Spinal cord (tissue), 10 donors: ENCODE measurements at places on chromosomes 13 and 19. TPM values are rescaled to one million over a fixed set of nuclear protein-coding genes. Genes with fewer than 3 reads are reported as not detected.

DNA sequence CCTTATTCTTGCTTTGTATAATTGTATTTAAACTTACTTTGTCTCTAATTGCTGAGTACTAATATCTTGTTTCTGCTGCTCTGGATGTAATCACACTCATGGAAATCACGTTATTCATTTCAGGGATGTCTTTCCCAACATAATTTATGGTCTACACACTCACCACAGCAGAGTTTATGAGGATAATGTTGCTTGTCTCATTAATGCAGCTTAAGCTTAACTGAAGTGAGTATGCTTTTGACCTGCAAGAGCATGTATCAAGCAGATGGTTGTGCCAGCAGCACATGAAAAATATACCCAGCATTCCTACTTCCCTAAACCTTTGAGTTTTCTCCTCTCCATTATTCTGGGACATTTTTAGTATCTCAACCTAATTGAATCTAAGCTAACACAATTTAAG lies 1080.9 kb downstream of the SLITRK5 start:
- H3K36me3 ChIP-seq: no peaks in the 10 kb centered on the region
- no peak overlapping the region for H3K27ac ChIP-seq
- no peak for DNase-seq
- H3K4me1 ChIP-seq: no peaks in the 10 kb centered on the region

DNA sequence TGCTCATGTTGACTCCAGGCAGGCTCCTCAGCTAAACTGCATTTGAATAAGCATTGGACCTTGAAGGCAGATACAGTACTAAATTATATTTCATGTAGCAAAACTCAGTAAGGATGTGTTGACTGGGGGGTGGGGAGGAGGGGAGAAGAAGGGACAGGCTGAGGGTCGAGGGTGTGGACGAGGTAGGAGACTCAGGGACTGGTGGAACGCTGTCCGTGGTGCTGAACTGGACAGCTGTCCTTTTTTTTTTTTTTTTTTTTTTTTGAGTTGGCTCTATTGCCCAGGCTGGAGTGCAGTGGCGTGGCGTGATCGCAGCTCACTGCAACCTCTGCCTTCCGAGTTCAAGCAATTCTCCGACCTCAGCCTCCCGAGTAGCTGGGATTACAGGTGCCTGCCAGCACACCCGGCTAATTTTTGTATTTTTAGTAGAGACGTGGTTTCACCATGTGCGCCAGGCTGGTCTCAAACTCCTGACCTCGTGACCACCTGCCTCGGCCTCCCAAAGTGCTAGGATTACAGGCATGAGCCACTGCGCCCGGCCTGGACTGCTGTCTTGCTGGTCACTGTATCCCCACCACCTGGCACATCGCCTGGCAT lies 33.2 kb upstream of the CASP14 start:
- DNase-seq: no peak
- H3K27me3 ChIP-seq: peaks cover 9% of the 10 kb centered on the region
- H3K36me3 ChIP-seq: no peaks in the 10 kb centered on the region

- no peak overlapping the region for H3K4me3 ChIP-seq
- no peaks in the 10 kb centered on the region for H3K27me3 ChIP-seq
- no peak for DNase-seq
- H3K27ac ChIP-seq: no peak overlapping the region
- no peaks in the 10 kb centered on the region for H3K36me3 ChIP-seq
These were observed 50.6 kb upstream of the MTIF3 start for GRCh38 chr13:27500806-27501534.

The PPP1R12C gene
- 71.1 TPM for total RNA-seq

DNA sequence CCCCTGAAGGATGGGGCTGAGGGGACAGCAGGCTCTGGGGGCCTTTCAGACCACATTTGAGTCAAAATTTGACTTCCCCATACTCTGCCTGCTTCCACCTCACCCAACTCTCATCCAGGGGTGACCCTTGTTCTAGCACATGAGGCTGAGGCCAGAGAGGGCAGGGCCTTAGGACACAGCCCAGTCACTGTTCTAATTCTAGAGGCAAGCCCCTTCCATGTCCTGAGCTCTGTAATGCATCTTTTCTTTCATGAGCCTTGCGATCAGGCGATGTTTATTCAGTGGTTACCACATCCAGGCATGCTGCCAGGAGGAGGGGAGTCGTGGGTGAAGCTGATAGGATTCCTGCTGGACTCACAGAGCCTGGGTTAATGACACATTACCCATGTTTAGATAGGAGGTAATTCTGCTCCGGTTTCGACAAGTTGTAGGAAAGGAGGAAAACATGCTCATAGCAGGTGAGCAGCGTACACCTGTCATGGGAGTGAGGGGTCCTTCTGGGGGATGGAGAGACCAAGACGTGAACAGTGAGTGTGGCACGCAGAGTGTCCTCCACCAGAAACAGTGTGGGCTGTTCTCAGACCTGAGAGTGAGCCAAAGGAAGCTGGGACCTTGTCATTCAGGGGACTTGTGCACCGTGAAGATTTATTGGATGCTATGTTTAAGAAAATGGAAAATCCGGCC lies 9.3 kb downstream of the RPS9 start:
- H3K36me3 ChIP-seq: peaks cover 46% of the 10 kb centered on the region
- peaks cover 20% of the 10 kb centered on the region for H3K4me1 ChIP-seq
- H3K27ac ChIP-seq: peak overlapping the region; percentile 71
- H3K4me3 ChIP-seq: no peak overlapping the region
- DNase-seq: no peak

The NFILZ gene
- not detected for total RNA-seq

DNA sequence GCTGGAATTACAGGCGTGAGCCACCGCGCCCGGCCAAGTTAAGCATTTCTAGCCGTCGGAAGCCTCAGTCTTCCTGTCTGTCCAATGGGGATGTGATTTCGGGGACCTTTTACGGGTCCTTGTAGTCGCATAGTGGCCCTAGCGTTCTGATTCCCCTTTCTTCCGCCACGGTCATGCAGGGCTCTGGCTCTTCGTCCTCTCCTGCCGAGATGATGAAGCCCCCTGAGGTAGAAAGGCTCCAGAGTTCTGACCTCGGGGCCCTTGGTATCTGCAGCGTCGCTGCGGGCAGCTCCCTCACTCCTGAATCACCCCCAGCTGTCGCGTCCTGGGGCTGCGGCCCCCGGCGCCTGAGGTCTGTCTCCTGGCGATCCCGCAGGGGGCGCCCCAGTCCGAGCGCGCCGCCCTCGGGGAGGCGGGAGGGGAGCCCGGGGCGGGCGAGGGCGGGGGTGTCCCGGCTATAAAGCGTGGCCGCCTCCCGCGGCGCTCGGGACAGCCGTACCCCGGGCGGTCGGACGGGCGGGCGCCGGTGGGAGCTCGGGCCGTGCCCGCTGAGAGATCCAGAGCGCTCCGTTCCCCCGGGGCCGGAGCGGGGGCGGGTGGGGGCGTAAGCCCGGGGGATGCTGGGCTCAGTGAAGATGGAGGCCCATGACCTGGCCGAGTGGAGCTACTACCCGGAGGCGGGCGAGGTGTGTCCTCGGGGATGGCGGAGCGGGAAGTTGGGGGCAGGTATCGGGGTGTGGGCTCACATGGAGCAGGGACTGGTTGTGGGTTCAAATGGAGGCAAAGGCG lies at the start of gene FOXA3:
Gene FOXA3 (plus strand): TSS at position 487 of the 789 bp plus-strand sequence. CDS start 131 bp downstream, at position 618.
- no peak for DNase-seq
- peak within 1 kb of the TSS; percentile 99 for H3K4me3 ChIP-seq
- H3K27ac ChIP-seq: no peak within 1 kb of the TSS
- H3K36me3 ChIP-seq: peaks cover 19% of the 10 kb centered on the region
- peaks cover 39% of the 10 kb centered on the region for H3K27me3 ChIP-seq
- peaks cover 20% of the 10 kb centered on the region for H3K4me1 ChIP-seq

GRCh38 chr13:74555276-74555625 lies 421.0 kb upstream of the KLF12 start:
- H3K4me3 ChIP-seq: no peak overlapping the region
- no peaks in the 10 kb centered on the region for H3K36me3 ChIP-seq
- H3K27ac ChIP-seq: no peak overlapping the region
- no peaks in the 10 kb centered on the region for H3K4me1 ChIP-seq
- H3K27me3 ChIP-seq: no peaks in the 10 kb centered on the region

DNA sequence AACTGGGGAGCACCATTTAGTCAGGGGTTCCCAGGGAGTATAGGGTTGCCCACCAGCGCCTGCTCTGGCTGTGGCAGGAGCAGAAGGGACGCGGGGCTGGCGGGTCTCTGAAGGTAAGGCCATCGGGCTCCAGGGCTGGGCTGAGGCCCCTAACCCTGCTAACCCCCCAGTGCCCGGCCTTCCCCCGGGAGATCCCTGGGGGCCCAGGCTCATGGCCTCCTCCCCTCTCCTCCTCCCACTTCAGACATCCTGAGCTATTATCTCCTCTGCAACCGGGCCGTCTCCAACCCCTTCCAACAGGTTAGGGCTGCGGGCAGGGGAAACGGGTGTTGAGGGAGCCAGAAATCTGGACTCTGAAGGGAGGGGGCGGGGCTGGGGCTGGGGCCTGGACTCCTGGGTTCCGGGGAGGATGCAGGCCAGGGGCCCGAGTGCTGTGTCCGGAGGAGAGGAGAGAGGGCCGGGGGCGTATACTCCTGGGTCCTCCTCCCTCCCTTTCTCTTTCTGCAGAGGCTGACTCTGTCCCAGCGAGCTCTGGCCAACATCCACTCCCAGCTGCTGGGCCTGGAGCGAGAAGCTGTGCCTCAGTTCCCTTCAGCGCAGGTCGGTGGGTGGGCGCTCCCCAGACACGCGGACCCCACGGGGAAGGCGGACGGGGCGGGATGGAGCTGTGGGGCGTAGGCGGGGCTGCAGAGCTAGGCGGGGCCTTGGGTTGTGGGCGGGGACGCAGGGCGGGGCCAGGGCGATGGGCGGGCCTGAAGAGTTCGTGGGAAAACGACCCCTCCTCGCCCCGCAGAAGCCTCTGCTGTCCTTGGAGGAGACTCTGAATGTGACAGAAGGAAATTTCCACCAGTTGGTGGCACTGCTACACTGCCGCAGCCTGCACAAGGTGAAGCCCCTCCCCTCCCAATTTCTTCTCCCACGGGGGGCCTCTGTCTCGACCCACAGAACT lies 15.3 kb downstream of the TTYH1 start:
- H3K27me3 ChIP-seq: no peaks in the 10 kb centered on the region
- H3K4me1 ChIP-seq: peaks cover 92% of the 10 kb centered on the region
- H3K36me3 ChIP-seq: peaks cover 95% of the 10 kb centered on the region

GRCh38 chr19:23972161-23972560 lies 57.5 kb downstream of the ZNF726 start:
- peaks cover 9% of the 10 kb centered on the region for H3K27me3 ChIP-seq
- DNase-seq: no peak
- H3K4me1 ChIP-seq: peaks cover 7% of the 10 kb centered on the region
- no peaks in the 10 kb centered on the region for H3K36me3 ChIP-seq
- no peak overlapping the region for H3K4me3 ChIP-seq
- no peak overlapping the region for H3K27ac ChIP-seq

GRCh38 chr13:21429211-21429610 lies 29.9 kb downstream of the ZDHHC20 start:
- no peaks in the 10 kb centered on the region for H3K4me1 ChIP-seq
- no peak for DNase-seq
- no peak overlapping the region for H3K4me3 ChIP-seq
- no peaks in the 10 kb centered on the region for H3K36me3 ChIP-seq

- H3K4me1 ChIP-seq: peaks cover 21% of the 10 kb centered on the region
- DNase-seq: no peak
- peaks cover 9% of the 10 kb centered on the region for H3K36me3 ChIP-seq
- peak overlapping the region; percentile 43 for H3K4me3 ChIP-seq
- H3K27ac ChIP-seq: peak overlapping the region; percentile 61
These were observed 7.6 kb downstream of the F2RL3 start for GRCh38 chr19:16896146-16897028.

DNA sequence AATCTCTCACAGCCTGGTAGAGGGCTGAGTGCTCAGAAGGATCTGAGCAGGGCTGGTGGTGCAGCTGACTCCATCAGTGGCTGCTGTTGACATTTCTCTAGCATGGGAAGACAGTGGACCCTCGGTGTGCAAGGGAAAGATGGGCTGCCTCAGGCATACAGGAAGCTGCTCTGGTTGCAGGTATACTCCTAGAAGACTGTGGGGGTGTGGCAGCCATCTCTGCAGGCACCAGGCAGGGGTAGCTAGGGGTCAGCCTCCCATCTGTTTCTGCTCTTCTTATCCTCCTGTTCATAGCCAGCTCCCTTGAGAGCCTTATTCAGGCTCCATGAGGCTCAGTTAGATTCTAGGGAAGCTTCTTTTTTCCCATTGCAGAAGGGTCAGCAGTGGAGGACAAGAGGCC lies 475.5 kb downstream of the TSHZ3 start:
- no peak overlapping the region for H3K27ac ChIP-seq
- no peaks in the 10 kb centered on the region for H3K27me3 ChIP-seq
- no peaks in the 10 kb centered on the region for H3K36me3 ChIP-seq
- no peak for DNase-seq
- H3K4me1 ChIP-seq: no peaks in the 10 kb centered on the region

- no peaks in the 10 kb centered on the region for H3K36me3 ChIP-seq
- H3K27me3 ChIP-seq: no peaks in the 10 kb centered on the region
- DNase-seq: no peak
- peaks cover 47% of the 10 kb centered on the region for H3K4me1 ChIP-seq
- no peak overlapping the region for H3K4me3 ChIP-seq
These were observed 3.9 kb upstream of the PRX start for GRCh38 chr19:40416918-40417642.

The C19orf67 gene
- total RNA-seq: not detected
